ENCODE measurements at places on chromosomes 5 and 9.

- DNase-seq = no peak
Measured at GRCh38 chr5:170257370-170257769, 24.6 kb downstream of the C5orf58 start.

- DNase-seq = no peak
Measured at GRCh38 chr5:121628783-121629182, 222.9 kb upstream of the FTMT start.

- no peak for DNase-seq
Measured at GRCh38 chr9:31699836-31700235, 684.6 kb upstream of the ACO1 start.

DNA sequence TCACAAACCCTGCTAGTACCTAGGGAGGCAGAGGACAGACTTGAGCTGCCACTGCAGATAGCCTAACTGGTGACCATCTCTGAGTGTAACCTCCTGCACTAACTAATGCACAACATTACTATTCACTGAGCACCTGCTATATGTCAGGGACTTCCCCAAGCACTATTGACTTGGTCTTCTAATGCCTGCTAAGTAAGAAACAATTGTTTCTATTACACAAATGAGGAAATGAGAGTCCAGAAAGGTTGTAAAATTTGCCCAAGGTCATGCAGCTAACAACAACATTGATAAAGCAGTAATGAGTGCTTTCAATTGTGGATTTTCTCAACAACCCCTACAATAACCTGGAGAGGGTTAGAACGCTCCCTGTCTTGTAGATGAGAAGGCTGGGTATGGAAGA lies 183.7 kb downstream of the ZNF462 start:
- no peak for DNase-seq

DNA sequence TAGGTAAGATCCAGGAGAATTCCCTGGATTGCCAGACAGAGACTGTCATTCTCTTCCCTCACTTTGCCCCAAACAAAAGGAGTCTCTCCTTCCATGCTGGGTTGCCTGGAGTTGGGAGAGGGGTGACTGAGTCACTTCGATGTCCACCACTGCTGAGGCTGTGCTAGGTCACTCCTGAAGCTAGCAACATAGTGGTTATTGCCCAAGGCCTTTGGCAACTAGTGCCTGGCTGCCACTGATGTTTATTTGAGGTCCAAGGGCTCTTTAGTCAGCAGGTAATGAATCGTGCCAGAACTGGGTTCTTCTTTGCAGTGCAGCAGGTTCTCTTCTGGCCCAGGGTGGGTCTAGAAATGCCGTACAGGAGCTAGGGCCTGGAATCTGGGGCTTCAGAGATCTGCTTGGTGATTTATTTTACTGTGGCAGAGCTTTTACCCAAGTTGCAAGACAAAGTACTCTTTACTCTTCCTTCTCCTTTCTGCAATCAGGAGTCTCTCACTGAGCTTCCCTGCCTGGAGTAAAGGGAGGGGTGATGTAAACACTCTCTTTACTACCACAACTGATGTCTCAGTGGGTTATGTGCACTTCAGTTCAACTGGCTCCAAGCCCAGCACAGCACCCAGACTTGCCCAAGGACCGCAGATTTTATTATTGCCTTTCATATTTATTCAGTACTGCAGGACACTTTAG lies 155.7 kb upstream of the SH3GL2 start:
- no peak for DNase-seq

DNA sequence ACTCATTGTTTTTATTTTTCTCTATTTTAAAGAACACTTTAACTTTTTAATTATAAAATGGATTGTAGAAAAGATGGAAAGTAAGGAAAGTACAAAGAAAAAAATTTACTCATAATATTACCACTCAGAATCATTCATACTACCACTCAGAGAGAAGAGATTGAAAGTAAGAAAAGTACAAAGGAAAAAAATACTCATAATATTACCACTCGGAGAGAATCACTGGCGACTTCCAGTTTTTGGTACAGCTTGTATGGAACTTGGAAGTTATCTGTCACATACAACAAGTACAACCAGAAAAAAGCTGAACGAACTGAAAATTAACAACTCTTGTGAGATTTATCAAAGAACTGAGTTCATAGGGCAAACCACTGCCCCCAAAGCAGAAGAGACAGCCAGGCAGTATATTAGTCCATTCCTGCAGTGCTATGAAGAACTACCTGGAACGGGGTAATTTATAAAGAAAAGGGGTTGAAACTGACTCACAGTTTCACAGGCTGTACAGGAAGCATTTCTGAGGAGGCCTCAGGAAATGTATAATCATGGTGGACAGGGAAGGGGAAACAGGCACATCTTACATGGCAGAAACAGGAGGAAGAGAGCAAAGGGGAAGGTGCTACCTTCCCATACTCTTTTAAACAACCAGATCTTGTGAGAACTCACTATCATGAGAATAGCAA lies 183.9 kb downstream of the SMARCA2 start:
- DNase-seq = no peak

All from activated CD8-positive, alpha-beta memory T cell treated with anti-CD3 and anti-CD28 coated beads for 4 hours (primary cell).